Pons (tissue), 1 donor: ENCODE measurements at places on chromosomes 3 and 15.

DNA sequence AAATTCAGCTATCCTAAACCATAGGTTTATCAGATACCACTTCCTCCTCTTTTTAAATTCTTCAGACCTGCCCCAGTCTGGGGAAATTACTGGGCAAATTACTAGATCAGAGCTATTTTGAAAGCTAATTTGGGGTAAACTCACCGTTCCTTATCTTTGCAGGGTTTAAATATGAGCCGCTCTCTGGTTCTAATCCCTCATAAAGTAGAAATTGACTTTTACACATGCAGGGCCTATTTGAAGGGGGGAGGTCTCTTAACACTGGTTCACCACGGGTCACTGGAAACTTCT lies 11.0 kb upstream of the MEIS2 start:
- no peak for DNase-seq

DNA sequence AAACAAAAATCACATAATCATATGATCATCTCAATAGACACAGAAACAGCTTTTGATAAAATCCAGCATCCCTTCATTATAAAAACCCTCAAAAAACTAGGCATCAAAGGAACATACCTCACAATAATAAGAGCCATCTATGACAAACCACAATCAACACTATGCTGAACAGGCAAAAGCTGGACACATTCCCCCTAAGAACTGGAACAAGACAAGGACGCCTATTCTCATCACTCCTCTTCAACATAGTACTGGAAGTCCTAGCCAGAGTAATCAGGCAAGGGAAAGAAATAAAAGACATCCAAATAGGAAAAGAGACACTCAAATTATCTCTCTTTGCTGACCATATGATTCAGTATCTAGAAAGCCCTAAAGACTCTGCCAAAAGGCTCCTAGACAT lies 54.9 kb upstream of the SLC12A8 start:
- no peak for DNase-seq

DNA sequence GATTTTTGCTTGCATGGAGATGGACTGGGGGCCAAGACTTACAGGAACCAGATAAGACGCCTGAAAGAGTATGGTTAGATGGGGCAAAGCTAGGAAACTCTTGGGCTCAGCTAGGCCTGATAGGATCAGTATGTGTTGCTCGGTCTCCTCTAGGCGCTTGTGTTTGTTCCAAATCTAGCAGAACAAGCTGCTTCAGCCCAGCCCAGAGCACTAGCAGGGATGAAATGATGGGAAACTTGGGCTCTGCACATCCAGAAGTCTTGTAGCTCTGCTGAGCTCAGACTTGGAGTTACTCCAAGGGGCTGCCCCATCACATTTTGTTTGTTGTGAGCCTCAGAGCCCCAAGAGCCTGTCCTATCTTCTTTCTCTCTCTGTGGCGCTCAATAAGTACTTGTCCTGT lies 34.7 kb downstream of the FOXL2 start:
- no peak for DNase-seq

DNA sequence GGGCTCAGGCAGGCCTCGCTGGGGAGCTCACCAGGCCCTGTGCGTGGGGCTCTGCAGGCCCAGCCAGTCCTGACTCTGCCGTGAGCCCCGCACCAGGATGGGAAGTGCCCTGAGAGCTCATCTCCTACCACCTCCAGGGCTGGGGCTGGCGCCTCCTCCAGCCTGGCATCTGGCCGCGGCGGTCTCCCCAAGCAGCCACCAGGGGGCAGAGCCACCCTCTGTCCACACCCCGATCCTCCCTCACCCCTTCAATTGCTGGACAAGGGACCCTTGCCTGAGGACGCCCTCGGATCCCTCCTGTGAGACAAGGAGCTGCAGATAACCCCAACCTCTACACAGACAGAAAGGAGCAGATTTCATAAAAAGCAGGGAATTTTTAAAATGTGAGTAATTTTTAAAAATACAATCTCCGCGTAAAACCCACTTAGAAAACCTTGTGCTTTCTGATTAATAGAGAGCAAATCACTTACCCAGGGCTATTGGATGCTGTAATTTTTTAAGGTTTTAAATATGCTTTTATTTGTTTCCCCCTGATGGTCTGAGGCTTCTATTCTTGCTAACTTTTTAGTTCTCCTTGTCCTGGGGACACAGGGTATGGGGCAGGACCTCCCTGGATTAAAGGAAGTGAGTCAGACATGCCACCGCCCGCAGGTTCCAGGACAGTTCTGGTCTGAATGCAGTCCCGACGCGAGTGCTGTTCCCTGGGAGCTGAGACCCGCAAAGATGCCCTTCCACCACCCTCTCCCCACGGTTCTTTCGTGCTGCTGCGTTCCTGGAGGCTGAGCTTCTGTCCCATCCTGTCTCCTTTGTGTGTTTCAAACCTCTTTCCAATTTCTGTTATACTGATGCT lies 52.3 kb upstream of the CHRNA7 start:
- DNase-seq, result peak; percentile 31

GRCh38 chr15:34079904-34080303 lies 21.8 kb downstream of the EMC7 start:
- no peak for DNase-seq

- no peak for DNase-seq
Measured at GRCh38 chr3:96814651-96815567, 515 bp downstream of the EPHA6 start.

DNA sequence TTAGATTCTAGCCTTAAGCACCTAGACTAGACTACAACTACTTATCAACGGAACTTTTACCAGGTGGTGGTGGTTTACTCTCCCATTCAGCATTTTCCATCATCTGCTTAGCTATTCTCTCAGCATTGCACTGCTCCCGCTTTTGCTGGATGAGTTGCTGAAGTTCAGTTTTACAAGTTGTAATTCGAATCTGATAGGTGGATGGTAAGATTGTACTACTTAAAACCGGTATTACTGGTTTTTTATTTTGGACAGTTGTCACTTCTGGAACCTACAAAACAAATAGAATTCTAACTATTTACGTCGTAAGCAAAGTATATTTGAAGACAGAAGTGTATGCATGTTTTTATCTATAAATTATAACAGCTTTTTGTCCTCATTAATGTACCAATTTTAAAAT lies 41.1 kb downstream of the PIK3R4 start:
- DNase-seq, result no peak

- peak; percentile 56 for DNase-seq
Measured at GRCh38 chr3:46892285-46893145, 15.0 kb downstream of the PTH1R start.

GRCh38 chr3:141095546-141095937 lies 44.4 kb downstream of the SPSB4 start:
- DNase-seq, result no peak

DNA sequence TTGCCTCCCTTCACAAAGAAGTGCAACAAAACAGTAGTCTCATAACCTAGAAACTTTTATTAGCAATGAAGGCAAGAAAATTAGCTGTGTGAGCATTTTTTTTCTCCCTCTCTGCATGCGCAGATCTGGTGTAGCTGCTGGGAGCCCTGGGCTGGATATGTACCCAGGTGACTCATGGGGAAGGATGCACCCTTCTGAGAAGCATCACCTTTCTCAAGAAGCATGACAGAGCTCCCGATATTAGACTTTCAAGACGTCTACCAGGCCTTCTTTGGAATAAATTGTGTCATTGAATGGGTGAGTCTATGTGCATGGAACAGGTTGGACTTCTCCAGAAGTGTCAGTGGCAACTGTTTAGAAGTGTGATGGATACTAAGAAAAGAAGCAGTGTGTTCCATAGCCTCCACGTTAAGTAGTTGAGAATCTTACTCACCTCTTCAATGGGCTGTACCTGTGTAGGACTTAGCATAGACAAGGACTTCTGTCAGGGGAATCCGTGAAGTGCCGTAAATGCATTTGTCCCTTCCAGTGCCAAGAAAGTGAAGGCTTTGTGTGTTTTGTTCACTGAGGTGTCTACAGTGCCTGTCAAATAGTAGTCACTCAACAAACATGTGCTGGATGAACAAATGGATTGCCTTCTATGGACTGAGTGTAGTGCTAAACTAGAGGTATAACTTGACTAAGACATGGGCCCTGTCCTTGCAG lies 47.7 kb upstream of the RASGRP1 start:
- no peak for DNase-seq

DNA sequence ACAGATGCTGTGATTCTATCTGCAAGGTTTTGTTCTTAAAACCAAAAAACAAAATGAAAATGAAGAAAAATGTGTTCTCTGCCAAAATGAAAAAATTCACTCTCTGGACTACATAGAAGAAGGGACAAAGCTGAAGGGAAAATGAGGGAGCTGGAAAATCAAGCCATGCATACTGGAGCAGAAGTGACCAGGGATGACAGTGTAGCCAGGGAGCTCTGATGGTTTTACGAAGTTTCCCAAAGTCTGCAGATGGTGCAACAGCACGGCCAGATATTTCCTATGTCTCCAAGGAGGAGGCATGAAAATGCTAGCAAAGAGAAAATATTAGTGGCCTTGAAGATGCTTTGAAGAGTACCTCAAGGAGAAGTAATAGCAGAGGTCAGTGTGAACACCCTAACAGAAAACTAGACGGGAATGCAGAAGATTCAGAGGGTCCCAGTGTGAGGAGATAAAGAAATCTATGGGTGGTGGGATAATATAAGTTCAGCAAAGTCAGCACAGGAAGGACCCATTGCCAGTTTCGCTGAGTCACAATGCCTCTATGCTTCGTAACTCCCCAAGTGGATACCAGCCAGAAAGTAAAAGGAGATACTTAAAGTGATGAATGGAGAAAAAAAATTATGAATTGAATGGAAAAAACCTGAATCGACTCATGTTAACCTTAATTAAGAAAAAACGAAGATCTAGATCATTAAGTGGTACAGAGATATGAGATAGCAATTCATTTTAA lies 39.0 kb upstream of the POMGNT2 start:
- DNase-seq, result no peak

DNA sequence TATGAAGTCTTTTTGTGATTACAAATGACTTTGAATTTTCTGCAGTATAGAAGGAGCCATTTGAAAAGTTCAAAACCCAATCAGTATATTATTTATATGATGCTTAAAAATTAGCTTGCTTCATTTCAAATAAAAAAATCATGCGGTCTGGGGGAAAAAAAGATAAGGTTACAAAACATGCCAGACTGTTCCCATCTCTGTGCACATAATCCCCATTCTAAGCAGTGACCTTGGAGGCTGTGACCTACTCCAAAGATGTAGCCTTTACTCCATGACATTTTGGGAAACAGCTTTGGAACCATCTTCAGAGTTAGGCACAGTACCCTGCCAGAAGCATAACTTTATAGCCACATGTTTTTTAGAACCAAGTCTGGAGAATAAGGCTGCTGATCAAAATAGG lies 447.7 kb upstream of the WNT5A start:
- no peak for DNase-seq

DNA sequence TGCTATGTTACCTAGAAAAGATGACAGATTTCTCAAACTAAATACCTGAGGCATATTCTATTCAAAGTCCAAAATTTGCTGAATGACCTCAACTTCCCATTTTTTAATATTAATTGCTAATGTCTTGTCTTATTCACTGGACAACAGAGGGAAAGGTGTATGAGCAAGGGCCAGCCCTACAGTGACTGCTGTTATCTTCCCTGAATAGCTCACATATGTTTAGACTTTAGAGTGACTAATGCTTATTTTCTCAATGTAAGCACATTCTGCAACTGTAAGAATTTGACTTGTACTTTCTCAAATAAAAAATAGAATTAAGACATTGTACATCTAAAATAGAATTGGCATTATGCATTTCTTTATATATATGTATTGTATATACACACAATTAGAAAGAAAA lies 26.5 kb upstream of the AADACL2 start:
- no peak for DNase-seq

- DNase-seq, result no peak
Measured at GRCh38 chr3:10192953-10193691, 28.4 kb downstream of the IRAK2 start.

- no peak for DNase-seq
Measured at GRCh38 chr15:95857758-95858157, 472.7 kb upstream of the NR2F2 start.

DNA sequence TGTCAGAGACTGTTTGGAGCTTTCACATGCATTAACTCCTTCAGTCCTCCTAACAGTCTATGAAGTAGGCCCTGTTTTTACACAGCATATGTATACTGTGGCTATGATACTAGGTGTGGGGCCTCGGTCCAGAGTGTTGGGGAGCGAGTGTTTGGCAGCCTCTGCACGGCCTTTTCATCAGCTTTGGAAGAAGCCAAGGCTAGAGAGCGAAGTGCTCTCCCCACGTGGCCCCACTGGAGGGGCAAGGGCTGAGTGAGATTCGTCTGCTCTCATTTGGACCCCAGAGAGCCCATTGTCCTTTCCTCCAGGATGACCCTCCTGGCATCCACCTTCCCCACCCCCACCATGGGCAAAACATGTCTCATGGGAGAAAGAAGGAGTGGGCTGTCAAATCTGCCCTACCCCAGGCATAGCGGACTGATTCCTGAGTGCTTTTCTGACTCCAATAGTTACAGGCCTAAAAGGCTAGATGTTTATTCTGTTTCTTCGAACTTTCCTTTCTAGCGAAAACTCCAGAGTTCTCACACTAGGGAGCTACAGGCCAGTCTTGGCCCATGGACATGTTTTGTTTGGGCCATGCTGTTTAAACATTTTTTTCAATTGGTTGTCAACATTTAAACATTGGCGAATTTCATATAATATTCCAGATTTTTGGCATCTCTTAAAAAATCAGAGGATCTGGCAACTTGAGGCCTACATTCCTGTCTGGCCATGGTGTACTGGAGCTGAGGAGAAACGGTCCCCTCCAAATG lies 76.0 kb downstream of the EEFSEC start:
- DNase-seq, result no peak

DNA sequence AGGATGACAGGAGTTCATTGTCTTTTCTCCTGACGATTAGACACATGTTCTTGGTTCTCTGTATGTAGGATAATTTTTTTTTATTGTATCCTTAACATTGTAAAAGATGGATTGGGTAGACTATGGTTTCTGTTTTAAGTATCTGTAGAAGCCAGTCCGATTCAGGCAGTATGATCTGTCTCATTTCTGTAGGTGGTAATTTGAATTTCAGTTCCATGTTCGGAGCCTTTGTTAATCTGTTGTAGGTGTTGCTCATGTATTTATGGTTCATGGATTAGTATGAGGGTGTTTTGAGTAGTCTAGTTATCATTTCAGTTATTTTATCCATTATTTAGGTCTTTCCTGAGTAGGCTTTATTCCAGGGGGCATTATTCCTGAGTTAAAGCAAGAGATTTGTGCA lies 32.4 kb upstream of the MME start:
- no peak for DNase-seq

GRCh38 chr3:135260025-135260424 lies 465.0 kb downstream of the EPHB1 start:
- no peak for DNase-seq

GRCh38 chr3:160049988-160050387 lies 61.4 kb downstream of the IL12A start:
- DNase-seq, result no peak

DNA sequence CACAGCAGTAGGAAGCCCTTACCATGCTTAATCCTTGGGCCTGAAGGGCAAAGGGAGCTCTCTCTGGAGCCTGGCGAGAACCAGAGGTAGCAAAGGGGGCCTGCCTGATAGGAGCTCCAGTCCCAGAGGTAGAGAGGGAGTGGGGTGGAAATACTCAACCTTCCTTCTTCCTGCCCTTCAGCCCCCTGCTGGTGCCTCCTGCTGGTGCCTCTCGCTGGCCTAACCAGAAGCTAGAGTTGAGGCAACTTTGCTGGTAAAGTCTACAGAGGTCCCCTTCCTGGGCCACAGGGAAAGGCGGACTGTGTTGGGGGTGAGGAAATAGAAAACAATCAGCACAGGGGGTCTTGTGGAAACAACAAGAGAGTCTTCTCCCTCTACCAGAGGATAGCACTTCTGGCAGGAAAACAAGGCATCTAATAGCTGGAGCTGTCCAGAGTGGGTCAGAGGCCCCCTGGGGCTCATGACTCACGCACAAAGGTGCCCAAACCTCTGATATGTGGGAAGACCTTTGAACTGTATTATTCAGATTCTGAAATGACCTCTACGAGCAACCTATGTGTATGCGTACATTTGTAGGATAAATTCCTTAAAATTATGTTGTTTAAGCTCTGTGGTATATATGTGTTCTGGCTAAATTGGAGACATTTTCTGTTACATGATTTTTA lies 133.9 kb downstream of the LRRC28 start:
- no peak for DNase-seq
